Mucosa of gallbladder (tissue), 1 donor: ENCODE measurements at places on chromosomes 6 and 20. TPM values are rescaled to one million over a fixed set of nuclear protein-coding genes. Genes with fewer than 3 reads are reported as not detected.

The PACSIN1 gene
- total RNA-seq: 1.4 TPM

The SLC22A3 gene
- total RNA-seq: 36.0 TPM

The CTCFL gene
- total RNA-seq: 0.17 TPM

The RBBP8NL gene
- total RNA-seq: 6.2 TPM

The HSPA1L gene
- 2.8 TPM for total RNA-seq

The BPIFB2 gene
- 0.17 TPM for total RNA-seq

The TBC1D7 gene
- total RNA-seq: 14.6 TPM

The LGSN gene
- 0.06 TPM for total RNA-seq

The FKBP5 gene
- 174 TPM for total RNA-seq

The PBOV1 gene
- not detected for total RNA-seq

The NTSR1 gene
- 0.40 TPM for total RNA-seq

The FOXF2 gene
- total RNA-seq: 3.6 TPM

The FAXC gene
- total RNA-seq: 7.3 TPM

The IRF4 gene
- 2.9 TPM for total RNA-seq

The KCNK16 gene
- not detected for total RNA-seq

The SLC4A11 gene
- total RNA-seq: 4.8 TPM

The ASIP gene
- not detected for total RNA-seq

The HBS1L gene
- total RNA-seq: 46.8 TPM

The ZNF311 gene
- total RNA-seq: 2.8 TPM

The MUCL3 gene
- total RNA-seq: 93.5 TPM

The L3MBTL3 gene
- 8.5 TPM for total RNA-seq

The PAK5 gene
- total RNA-seq: 12.5 TPM

The GGTLC1 gene
- total RNA-seq: 0.40 TPM

The SLC22A16 gene
- total RNA-seq: not detected

The SYCP2 gene
- total RNA-seq: 9.5 TPM

The SNRPB gene
- 85.8 TPM for total RNA-seq

The ZNF831 gene
- 1.4 TPM for total RNA-seq

The BPIFB1 gene
- total RNA-seq: 0.78 TPM

The SPATA2 gene
- 13.4 TPM for total RNA-seq

The HCK gene
- total RNA-seq: 11.7 TPM

The ANGPT4 gene
- 0.20 TPM for total RNA-seq

The POU3F2 gene
- not detected for total RNA-seq

The PTK6 gene
- 11.0 TPM for total RNA-seq

The HLA-DMA gene
- total RNA-seq: 68.2 TPM
